ENCODE measurements at places on chromosomes 4 and X.

DNA sequence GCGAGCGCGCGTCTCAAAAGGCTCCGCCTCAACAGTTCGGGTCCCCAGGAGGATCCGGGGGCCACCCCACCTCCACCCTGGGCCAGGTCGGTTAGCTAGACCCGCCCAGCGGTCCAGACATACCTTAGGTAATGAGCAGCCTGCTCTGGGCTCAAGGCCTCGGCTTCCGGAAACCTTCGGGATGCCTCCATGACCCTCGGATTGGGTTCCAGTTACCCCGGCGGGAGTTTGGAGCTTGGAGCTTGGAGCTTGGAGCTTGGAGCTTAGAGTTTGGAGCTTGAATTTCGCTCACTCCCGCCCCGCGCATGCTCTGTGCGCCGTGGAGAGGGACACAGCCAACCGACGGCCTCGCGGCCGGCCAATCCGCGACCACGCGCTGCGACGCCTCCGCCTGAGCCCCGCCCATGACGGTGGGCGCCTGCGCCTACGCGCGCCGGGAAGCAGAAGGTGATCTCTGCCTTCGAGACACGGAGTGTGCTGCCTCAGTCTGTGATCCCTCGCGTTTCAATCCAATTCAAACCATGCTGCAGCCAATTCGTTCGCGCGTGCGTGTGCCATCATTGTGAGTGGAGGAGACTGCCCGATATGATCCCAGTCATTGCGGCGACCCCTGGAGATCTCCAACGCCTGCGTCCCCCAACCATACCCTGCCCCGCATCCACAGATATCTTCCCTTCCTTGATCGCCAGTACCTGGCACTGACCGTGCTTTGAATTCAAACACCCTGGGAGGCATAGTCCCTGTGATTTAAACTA lies at the start of gene ERCC6L:
TSS of gene ERCC6L (minus strand) at position 307 of the 755 bp plus-strand sequence. CDS start at position 191, 116 bp downstream.
- DNase-seq = peak; percentile 92

- DNase-seq = peak; percentile 69
Observed at GRCh38 chr4:8534129-8534528, 46.1 kb upstream of the GPR78 start.

DNA sequence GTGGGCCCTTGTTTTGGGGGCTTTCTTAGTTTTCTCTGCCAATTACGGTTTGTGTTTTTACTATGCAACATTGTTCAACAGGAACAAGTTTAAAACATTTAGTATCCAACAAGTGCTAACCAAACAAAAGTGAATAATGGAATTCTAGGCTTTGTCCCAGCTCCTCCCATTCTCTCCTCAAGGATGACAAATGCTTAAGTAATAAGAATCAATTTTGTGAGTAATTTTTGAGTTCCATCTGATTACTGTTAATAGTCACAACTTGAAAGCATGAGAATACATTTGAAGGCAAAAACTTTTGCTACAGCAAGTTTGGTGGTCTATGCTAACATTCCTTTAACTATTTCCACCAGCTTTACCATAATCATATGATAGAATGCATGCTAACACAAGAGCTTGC lies 78.1 kb upstream of the HPGD start:
- no peak for DNase-seq

DNA sequence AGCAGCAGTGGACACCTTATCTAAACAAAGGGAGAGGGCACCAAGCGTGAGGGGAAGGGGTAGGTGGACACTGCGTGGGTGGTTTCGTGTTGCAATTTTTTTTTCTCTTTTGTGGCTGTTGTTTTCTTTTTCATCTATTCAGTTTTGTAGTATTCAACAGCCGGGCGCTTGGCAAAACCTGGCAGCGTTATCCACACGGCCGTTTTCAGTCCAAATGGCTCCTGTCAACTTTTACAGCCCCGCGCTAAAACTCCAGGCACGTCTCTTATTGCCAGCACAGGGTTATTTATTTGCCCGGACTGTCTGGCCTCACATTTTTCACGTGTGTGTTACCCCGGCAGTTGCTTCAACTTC lies 192.2 kb downstream of the BCOR start:
- DNase-seq = no peak

GRCh38 chr4:14165222-14165920 lies 537.8 kb upstream of the BOD1L1 start:
- DNase-seq = no peak

- no peak for DNase-seq
Observed at GRCh38 chr4:94827481-94828110, 69.8 kb downstream of the BMPR1B start.

DNA sequence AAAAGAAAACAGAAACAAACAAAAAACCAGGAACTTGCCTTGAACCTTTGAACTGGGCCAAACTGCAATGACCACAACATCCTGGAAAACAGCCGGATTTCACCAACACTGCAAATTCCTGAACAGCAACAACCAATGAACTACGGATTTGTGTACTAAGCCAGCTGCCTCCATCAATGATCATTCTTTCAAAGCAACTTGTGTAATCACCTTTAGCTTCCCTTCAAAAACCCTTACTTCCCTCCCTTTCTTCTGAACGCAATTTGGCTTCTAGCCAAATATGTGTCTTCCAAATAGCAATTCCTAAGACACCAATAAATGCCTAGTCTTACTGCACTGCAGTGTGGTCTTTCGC lies 98.5 kb upstream of the FAM47C start:
- no peak for DNase-seq

DNA sequence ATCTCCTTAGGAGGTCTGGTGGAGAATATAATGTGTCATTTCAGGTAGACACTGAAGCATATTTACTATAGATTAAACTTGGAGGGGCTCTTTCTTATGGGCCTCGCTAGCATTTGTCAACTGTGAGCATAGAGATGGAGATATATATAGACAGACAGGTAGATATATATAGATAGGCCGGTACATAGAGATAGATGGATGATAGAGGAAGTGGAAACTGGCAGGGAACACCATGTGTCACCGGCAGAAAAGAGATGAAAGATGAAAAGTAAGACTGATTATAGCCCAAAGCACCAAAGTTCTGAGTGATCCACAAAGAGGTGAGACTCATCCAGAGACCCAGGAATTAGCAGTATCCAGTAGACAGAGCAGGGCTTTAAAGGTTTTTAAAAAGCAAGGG lies 268.1 kb downstream of the FBXW7 start:
- no peak for DNase-seq

- DNase-seq = no peak
Observed at GRCh38 chrX:40262157-40263013, 164.6 kb upstream of the BCOR start.

DNA sequence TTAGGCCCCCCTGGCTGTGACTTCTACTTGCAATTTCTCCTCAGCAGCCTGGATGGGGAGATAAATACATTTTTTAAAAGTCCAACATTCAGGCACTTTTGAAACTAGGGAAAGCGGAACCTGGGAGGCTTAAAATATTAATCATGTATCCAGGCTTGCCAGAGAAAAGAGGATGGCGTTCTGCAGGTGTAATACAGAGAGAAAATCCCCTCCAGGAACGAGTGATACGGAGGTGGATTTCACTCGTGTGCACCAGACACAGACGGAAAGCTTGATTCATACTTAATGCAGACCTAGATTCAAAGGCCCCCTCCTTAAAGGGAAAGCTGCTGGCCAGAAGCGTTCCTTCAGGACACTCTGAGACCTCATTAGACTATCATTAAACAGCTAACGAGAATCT lies 354.0 kb upstream of the BOD1L1 start:
- DNase-seq = no peak

- peak; percentile 43 for DNase-seq
Observed at GRCh38 chrX:136146614-136147314, 569 bp upstream of the FHL1 start.

DNA sequence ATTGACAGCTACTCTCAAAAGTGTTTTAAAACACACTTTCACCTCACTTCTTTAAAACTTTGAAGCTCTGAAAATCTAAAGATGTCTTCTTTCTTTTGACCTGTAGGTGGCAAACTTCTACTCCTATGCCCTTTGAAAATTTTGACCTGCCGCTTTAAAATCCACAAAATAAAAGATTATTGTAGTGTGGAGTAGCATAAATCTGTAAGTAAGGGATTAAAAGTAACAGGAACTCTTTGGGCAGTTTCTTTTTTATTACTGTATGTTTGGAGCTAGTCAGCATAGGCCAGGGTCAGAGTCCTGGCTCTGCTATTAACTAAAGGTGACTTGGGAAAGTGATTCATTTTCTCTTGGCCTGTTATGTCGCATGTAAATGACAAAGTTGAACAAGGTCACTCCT lies 25.5 kb downstream of the BBS12 start:
- no peak for DNase-seq

- no peak for DNase-seq
Observed at GRCh38 chr4:102687373-102687981, 73.3 kb downstream of the MANBA start.

GRCh38 chr4:113397114-113397701 lies 347.8 kb downstream of the ANK2 start:
- no peak for DNase-seq

DNA sequence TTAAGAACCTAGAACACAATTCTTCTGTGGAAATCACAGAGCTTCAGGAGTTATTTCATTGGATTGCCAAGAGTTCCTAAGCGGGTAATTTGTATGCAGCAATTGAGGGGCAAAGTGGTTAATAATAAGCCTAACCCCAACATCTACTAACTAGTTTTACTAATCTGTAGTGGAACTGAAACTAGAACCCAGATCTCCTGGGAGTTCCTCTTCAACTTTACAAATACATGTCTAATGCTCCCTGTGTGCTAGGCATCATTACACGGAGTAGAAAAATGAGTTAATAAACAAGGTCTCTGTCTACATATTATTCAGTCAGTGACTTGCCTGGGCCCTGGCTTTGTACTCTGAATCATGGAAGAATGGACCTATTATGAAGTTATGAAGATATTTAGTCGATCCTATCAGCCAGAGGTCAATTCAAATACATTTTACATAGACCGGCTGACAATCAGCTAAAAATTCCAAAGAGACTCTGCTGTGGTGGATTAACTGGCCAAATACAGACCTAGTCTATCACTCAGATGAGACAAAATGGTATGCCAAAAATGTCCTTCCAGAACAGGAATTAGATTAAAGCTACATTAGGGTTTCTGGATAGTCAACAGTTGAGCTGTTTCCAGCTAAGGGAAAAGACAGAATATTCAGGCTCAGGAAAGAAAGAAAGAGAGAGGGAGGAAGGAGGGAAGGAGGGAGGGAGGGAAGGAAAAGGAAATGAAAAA lies 326.0 kb downstream of the FBXW7 start:
- no peak for DNase-seq

GRCh38 chr4:128286474-128287058 lies 1.0 kb downstream of the PGRMC2 start:
- DNase-seq = peak; percentile 30

GRCh38 chr4:47579235-47579634 lies 94.2 kb downstream of the ATP10D start:
- DNase-seq = peak; percentile 28

- DNase-seq = no peak
Observed at GRCh38 chrX:75547783-75548182, 24.9 kb upstream of the ZDHHC15 start.

DNA sequence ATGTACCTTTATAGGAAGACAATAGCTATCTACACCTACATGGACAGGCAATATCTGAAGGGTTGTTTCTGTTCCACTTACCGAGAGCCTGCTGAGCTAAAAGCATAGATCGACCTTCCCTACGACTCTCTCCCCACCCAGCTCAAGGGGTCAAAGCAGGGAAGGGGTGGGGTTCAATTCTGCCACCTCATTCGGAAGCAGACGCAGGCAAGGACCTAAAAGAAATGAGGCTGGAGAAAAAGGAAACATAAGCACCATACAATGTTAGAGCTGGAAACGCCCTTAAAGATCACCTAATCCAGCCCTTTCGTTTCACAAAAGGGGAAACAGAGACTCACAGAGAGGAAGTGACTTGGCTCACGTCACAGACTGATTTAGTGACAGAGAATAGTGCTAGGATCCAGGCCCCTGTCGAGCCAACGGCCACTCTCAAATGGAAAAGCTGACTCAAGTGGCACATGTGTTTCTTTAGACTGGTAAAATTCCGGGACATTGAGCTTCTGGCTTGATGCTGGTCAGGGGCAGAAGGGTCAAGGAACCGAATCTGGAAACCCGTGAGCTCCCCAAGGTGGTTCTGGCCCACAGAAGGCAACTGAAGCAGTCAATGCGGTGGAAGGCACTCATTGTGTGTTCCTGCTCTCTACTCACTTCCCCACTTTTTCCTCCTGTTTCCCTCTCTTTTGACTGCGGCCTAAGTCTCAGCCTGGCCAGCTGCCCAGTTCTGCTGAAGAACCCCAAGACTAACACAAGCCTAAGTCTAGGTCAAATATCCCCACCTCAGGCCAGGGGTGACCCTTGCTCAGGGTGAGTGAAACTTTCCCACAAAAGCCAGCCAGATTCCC lies 7.5 kb downstream of the SEPTIN6 start:
- DNase-seq = no peak

GRCh38 chrX:49919617-49920016 lies 2.8 kb upstream of the CLCN5 start:
- DNase-seq = peak; percentile 32

GRCh38 chr4:14177987-14178386 lies 550.5 kb upstream of the BOD1L1 start:
- DNase-seq = no peak

DNA sequence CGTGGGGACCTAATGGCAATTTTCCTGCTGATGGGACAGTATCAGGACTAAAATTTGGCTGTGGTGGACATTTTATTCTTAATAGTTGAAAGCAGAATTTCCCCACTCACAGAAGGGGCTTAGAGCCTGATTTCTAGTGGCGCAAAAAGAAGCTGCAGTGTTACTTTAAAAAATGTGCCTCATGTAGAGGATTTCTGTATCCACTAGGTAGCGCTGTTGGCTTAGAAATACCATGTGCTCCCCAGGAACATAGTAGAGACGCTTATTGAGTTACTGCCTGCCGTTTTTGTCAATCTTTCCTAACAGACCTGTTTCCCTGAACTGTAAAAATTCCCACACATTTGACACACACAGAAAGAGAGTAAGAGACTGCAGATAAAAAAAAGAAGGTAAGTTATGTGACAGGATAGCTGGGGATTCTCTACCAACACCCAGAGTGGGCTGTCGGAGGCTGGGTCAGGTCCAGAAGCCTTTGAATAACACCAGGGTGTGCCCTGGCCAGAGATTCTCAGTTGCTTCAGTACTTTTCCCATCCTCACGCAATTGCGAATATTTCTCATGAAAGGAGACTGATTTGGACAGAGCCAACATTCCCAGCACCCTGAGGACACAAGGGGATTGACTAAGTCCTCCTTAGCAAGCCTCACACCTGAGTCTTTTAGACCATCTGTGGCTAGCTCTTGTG lies 88.4 kb downstream of the ZXDA start:
- DNase-seq = peak; percentile 5

GRCh38 chrX:47191806-47192401 lies 1.7 kb upstream of the UBA1 start:
- no peak for DNase-seq

GRCh38 chr4:71009890-71010588 lies 16.6 kb downstream of the DCK start:
- peak; percentile 45 for DNase-seq

- DNase-seq = no peak
Observed at GRCh38 chrX:33138677-33139249, 72.6 kb downstream of the DMD start.

- DNase-seq = no peak
Observed at GRCh38 chrX:3312109-3312508, 34.3 kb downstream of the MXRA5 start.

DNA sequence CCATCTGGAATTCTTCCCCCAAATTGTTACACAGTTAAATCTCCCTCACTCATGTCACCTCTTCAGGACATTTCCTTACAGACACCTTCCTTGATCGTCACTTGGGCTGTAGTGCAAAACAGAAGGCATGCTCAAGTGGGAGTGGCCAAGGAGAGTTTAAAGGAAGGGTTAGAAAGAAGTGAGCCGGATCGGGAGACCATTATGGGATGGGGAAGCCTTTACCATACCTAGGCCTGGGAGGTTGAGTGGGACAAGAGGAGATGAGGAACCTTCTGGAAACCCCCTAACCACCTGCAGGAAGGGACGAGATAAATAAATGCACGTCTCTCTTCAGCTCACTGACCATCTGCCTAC lies 102.7 kb downstream of the UCHL1 start:
- no peak for DNase-seq

Data from iPS-NIHi11 (cell line).